ENCODE measurements at places on chromosomes 1 and 21.
A peak's percentile ranks its signal among the peaks of the same experiment; 100 is the strongest.

DNA sequence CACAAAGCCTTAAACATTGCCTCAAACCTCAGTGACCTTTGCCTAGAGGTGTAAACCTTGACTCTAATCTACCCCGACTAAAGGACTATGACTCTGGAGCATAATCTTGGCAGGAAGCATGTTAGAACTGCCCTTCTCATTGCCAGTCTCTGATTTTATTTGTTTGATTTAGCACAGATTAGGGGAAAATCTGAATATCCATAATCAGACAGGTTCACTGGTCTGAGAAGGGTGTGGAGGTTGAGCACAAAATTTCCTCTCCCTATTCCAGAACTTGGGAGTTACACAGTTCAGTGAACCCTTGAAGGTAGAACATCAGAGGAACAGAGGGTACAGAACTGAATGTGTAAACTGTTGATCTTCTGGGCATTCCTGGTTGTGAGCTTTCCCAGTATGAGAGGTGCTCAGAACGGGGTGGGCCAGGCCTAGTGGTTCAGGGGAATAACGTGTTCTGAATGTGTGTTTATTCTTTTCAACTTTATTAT lies 8.3 kb upstream of the PSMB4 start:
- no peak for DNase-seq

- DNase-seq = peak; percentile 31
Observed at GRCh38 chr1:205301205-205301821, 20.2 kb downstream of the NUAK2 start.

- DNase-seq = no peak
Observed at GRCh38 chr1:204659056-204659455, 26.5 kb downstream of the LRRN2 start.

DNA sequence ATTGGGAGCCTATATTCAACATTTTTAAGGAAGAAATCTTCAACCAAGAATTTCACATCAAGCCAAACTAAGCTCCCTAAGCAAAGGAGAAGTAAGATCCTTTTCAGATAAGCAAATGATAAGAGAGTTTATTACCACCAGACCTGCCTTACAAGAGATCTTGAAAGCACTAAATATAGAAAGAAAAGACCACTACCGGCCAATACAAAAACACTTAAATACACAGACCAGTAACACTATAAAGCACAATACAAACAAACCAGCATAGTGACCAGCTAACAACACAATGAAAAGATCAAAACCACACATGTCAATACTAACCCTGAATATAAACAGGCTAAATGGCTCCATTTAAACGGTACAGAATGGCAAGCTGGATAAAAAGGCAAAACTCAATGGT lies 165.4 kb downstream of the MRPL39 start:
- DNase-seq = no peak

DNA sequence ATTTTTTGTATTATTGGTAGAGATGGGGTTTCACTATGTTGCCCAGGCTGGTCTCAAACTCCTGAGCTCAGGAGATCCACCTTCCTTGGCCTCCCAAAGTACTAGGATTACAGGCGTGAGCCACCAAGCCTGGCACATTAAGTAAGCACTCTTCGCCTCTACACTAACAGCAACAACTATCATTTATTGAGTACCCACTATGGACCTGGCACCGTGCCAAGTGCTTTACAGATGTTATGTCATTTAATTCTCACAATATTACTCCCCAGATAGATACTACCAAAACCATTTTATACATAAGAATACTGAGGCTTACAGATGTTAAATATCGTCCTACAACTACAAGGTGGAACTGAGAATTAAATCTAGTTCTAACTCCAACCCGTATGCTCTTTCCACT lies 50.1 kb downstream of the TUT4 start:
- no peak for DNase-seq

- DNase-seq = no peak
Observed at GRCh38 chr1:118110580-118110979, 74.4 kb downstream of the SPAG17 start.

DNA sequence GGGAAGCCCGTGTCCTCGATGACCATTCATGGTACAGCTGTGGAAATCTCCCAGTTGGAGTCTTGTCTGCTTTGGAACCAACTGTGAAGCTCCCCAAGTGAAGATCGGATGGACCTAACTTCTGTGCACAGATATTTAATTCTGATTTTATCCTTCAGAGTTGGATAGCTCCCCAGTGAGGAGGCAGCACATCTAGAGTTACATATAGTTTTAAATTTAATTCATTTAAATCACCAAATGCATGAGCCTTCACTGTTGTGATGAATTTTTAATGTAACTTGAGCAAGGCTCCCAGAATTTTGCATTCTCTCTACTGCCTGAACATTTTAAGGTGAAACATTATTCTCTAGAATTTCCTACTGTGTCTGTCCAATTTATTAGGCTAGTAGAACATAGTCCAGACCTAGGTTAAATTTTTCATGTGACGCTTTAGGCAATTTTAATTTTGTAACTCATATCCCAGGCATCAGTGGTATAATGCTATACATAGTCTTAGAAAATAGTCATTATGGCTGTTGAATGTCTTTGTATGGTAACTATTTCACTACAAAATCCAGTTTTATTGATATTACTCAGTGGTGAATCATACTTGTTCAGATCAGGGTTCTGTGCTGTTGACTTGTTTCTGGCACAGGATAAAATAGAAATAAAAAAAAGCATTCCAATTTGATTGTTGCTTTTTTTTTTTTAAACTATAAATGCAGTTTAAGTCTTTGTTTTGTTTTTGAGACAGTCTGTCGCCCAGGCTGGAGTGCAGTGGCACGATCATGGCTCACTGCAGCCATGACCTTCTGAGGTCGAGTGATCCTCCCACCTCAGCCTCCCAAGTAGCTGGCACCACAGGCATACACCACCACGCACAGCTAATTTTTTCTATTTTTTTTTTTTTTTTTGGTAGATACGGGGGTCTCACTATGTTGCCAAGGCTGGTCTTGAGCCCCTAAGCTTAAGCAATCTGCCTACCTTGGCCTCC lies 66.9 kb downstream of the PRDM2 start:
- no peak for DNase-seq

- no peak for DNase-seq
Observed at GRCh38 chr1:101392552-101392951, 155.7 kb downstream of the S1PR1 start.

- DNase-seq = no peak
Observed at GRCh38 chr1:201116091-201116490, 3.9 kb upstream of the CACNA1S start.

GRCh38 chr21:45131537-45131999 lies 57.2 kb downstream of the ADARB1 start:
- no peak for DNase-seq

DNA sequence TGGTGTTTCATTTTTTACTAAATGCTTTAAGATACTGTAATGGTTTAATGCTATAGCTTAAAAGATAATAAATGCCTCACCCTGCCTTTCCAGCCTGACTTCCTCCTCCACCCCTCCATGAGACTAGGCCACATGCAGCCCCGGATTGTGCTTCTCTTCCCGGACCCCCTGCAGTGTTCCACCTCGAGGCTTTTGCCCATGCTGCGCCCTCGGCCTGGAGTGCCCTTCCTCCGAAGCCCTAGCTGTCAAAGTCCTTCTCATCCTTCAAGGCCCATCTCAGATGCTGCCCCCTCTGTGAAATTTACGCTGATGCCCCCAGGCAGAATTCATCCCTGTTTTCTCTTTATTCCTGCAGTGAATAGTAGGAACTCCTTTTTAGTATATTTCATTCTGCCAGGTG lies 98.5 kb downstream of the ATP5PO start:
- no peak for DNase-seq

DNA sequence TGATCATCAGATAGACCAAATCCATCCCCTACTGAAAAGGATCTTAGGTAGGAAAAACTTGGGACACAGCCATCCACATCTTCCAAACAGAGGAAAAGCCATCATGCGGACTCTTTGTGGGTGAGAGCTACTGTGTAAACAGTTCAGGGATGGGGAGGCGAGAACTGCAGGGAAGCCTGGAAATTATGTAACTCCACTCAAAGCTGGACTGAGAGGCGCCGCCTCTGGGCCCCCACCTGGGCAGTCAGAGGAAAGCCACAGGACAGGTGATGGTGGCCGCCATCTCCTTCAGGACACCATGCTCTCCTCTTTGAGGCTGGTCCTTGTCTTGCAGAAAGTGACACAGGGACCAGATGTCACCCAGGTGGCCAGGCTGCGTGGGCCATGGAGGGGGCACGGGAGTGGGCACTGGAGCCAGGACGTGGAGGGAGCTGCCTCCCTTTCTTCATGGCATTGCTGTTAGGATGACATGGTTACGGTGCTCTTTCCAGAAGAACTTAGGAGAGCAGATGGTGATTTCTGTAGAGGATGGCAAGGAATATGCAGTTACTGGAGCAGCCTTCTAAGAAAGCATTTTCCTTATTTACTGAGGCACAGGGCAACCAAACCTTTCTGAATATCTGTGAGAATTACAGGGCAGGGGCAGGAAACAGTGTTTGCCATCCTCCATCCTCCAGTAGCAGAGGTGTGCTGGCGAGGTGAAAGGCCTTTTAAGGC lies 32.0 kb upstream of the TDRD10 start:
- no peak for DNase-seq

DNA sequence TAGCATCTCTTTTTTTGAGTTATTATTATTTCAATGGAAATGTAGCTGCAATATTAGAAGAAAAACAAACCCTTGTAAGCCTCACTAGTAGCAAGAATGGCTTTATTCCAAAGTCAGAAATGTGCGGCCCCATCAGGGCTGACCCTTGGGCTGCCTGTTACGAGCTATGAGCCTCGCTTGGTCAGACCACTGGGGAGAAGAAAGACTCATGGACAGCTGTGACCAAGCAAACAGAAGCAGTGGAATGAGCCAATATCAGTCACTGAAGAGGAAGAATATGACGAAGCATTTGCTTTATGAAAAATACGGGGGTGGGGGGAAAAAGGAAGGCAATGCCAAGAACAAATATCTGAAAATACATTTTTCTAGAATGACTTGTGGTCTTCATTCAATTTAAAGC lies 504.5 kb downstream of the LMO4 start:
- DNase-seq = no peak

- no peak for DNase-seq
Observed at GRCh38 chr1:150159550-150159949, 9.8 kb downstream of the PLEKHO1 start.

- no peak for DNase-seq
Observed at GRCh38 chr1:97936976-97937375, 16.1 kb upstream of the DPYD start.

Measured in SW 1271 (cell line).